ENCODE measurements at places on chromosomes 7 and 10.
A peak's percentile ranks its signal among the peaks of the same experiment; 100 is the strongest.

DNA sequence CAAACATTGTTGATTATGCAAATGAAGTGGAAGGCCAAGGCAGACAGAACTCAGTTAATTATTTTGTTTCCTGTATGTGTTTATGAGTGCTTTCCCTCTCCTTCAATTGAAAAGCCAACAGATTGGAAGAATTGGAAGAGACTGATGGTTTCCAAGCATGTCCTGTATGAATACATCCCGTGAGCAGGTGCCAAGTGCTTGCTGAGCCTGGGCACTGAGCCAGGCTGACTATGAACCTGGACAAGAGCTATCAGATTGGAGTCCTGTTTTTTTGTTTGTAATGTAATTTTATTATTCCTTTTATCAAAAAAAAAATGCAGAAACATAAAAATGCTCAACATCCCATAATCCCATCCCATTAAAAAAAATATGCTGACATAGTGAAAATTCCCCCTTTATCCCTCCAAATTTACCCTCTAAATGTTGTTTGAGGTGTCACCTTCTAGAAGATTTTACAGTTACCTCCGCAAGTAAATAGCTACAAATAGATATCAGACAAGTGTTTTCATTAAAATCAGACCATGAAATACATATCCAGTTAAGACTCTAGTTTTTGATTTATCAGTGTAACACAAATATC is 449.5 kb downstream of the GRID1 start:
- H3K4me3 ChIP-seq = no peak overlapping the region
- H3K4me1 ChIP-seq = no peaks in the 10 kb centered on the region
- DNase-seq = no peak
- peaks cover 11% of the 10 kb centered on the region for H3K27me3 ChIP-seq

DNA sequence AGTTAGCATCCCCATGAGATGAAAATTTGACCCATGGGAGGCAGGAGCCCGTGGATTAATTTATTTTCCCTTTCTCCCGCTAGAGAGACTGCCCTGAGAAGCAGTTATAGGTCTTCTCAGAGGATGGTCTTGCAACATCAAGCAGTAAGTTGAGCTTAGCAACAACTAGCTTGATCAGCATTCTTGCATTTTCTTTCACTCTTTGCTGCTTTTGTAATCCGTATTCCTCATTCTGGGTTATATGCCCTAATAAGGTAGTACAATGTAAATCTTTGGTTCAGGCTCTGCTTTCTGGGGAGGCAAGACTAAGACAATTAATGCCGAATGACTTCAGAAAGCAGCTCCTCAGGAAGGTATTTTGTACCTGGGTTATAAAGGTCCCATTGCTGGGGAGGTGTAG is 146.8 kb downstream of the FZD1 start:
- peaks cover 5% of the 10 kb centered on the region for H3K27me3 ChIP-seq
- H3K36me3 ChIP-seq = no peaks in the 10 kb centered on the region
- no peak overlapping the region for H3K27ac ChIP-seq

GRCh38 chr10:19904202-19904661 is 88.0 kb downstream of the PLXDC2 start:
- no peak for DNase-seq
- no peak overlapping the region for H3K27ac ChIP-seq
- no peaks in the 10 kb centered on the region for H3K27me3 ChIP-seq

DNA sequence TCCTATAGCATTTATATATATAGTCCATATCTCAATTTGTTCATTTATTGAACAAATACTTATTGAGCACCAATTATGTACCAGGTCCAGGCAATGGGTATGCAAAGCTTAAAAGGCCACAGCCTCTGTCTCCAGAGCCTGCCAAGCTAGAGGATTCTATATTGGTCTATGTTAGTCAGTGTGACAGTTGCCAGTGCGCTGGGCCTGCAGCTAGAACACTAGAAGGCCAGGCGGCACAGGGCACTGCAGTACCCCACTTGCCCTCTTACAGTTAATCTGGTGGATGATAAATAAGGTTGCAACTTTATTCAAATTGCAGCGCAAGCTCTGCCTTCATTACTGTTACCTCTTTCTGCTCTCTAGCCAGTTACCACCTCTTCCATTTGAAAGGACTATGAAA is 68.8 kb downstream of the PPP1R3C start:
- DNase-seq = no peak
- H3K4me3 ChIP-seq = no peak overlapping the region
- H3K4me1 ChIP-seq = no peaks in the 10 kb centered on the region

- DNase-seq = no peak
- no peaks in the 10 kb centered on the region for H3K4me1 ChIP-seq
- H3K4me3 ChIP-seq = no peak overlapping the region
Observed at GRCh38 chr10:116398224-116398623, 29.4 kb upstream of the PNLIPRP3 start.

DNA sequence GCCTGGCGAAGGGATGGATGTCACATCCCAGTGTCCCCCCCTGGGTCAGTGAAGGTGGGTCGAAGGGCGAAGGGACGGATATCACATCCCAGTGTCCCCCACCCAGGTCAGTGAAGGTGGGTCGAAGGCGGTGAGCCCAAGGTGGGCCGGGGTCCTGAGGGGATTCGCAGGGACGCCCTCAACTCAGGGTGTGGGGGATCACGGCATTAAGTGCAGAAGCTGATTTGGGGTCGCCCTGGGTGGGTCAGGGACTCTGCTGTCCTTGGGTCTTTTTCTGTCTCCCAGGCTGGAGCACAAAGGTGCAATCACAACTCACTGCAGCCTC is 21.9 kb downstream of the ADAP1 start:
- no peak overlapping the region for H3K4me3 ChIP-seq
- no peaks in the 10 kb centered on the region for H3K36me3 ChIP-seq
- H3K4me1 ChIP-seq = no peaks in the 10 kb centered on the region
- no peak overlapping the region for H3K27ac ChIP-seq
- H3K27me3 ChIP-seq = no peaks in the 10 kb centered on the region

GRCh38 chr10:131694781-131695495 is 205.9 kb upstream of the PPP2R2D start:
- H3K27ac ChIP-seq = no peak overlapping the region
- H3K4me3 ChIP-seq = no peak overlapping the region
- no peaks in the 10 kb centered on the region for H3K36me3 ChIP-seq
- no peaks in the 10 kb centered on the region for H3K4me1 ChIP-seq

GRCh38 chr10:120005207-120006201 is 113.0 kb downstream of the SEC23IP start:
- H3K4me3 ChIP-seq = no peak overlapping the region
- no peaks in the 10 kb centered on the region for H3K4me1 ChIP-seq
- H3K27ac ChIP-seq = no peak overlapping the region

DNA sequence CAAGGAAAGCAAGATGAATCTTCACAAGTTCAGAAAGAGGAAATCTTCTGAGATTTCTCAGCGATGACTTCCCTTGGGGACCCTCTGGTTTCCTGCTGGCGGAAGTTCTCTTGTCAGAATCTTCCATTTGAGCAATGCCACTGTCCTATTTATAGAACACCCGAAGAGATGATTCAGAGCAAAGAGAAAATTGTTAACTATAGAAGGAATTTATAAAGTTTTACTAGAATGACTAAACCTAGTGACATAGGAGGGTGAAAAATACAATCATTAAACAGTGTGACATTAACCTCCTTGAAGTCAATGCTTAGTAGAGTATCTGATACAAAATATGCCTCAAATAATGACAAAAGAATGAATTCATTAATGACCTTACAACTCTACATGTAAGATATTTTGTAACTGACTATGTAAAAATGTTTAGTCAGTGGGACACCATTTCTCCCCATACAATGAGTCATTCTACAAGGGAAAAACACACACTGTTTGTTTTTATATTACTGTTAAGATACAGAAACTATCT is 206.5 kb upstream of the CNTNAP2 start:
- H3K4me3 ChIP-seq = peak overlapping the region; percentile 62
- H3K27ac ChIP-seq = no peak overlapping the region
- no peaks in the 10 kb centered on the region for H3K27me3 ChIP-seq
- peaks cover 15% of the 10 kb centered on the region for H3K4me1 ChIP-seq
- H3K36me3 ChIP-seq = no peaks in the 10 kb centered on the region
- DNase-seq = peak; percentile 40

- no peak overlapping the region for H3K4me3 ChIP-seq
- H3K36me3 ChIP-seq = no peaks in the 10 kb centered on the region
Observed at GRCh38 chr7:115056019-115056418, 134.1 kb downstream of the MDFIC start.

All from naive B cell (primary cell).